Caco-2 (cell line): ENCODE measurements at places on chromosomes 3 and 15. TPM values are rescaled to one million over a fixed set of nuclear protein-coding genes. Genes with fewer than 3 reads are reported as not detected.

The PROS1 gene
- total RNA-seq = 19.4 and 23.4 TPM in 2 replicates

The DNAH1 gene
- total RNA-seq = 2.9 and 4.1 TPM in 2 replicates

The PLXND1 gene
- 26.3 and 33.0 TPM in 2 replicates for total RNA-seq

The PYGO1 gene
- 7.8 and 8.9 TPM in 2 replicates for total RNA-seq

The EOMES gene
- 0.43 and 0.53 TPM in 2 replicates for total RNA-seq

The CFAP91 gene
- total RNA-seq = not detected in 2 replicates

The SNX1 gene
- 72.0 and 75.7 TPM in 2 replicates for total RNA-seq

The ANKDD1A gene
- total RNA-seq = 1.3 and 1.6 TPM in 2 replicates

The CCDC9B gene
- 0.86 and 0.95 TPM in 2 replicates for total RNA-seq

The CYP1A1 gene
- 55.5 and 73.8 TPM in 2 replicates for total RNA-seq

The FOXB1 gene
- not detected in 2 replicates for total RNA-seq

The ULK3 gene
- total RNA-seq = 28.2 and 33.4 TPM in 2 replicates

The TMEM44 gene
- 11.8 and 16.3 TPM in 2 replicates for total RNA-seq

The TRH gene
- total RNA-seq = not detected in 2 replicates

The AMT gene
- total RNA-seq = 1.6 and 2.5 TPM in 2 replicates

The IL17RE gene
- total RNA-seq = 77.3 and 82.9 TPM in 2 replicates

The NAALADL2 gene
- 4.0 and 4.4 TPM in 2 replicates for total RNA-seq

The ANKRD34C gene
- not detected in 2 replicates for total RNA-seq

The PAQR5 gene
- total RNA-seq = 3.4 and 5.4 TPM in 2 replicates

The C3orf85 gene
- total RNA-seq = 0.48 and 0.81 TPM in 2 replicates
